ENCODE measurements at places on chromosomes 4 and X.

DNA sequence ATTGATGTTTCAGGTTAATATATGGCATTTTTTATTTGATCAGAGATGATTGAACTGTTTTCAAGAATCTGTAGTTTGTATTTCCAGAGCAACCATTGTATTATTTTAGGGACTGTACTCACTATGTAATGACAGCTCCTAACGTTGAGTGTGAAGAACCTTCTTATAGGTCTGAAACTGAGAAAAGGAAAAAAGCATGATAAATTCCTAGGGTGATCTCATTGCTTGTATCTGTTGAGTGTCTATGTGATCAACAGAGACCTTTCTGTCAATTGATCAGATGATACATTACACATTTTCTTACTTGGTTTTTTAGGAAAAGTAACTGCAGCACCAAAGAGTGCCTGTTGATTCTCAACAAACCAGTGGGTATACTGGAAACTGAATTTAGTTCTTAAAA lies 40.2 kb downstream of the SEC24B start:
- no peak for DNase-seq

GRCh38 chr4:174281182-174281737 lies 2.2 kb downstream of the FBXO8 start:
- no peak for DNase-seq

DNA sequence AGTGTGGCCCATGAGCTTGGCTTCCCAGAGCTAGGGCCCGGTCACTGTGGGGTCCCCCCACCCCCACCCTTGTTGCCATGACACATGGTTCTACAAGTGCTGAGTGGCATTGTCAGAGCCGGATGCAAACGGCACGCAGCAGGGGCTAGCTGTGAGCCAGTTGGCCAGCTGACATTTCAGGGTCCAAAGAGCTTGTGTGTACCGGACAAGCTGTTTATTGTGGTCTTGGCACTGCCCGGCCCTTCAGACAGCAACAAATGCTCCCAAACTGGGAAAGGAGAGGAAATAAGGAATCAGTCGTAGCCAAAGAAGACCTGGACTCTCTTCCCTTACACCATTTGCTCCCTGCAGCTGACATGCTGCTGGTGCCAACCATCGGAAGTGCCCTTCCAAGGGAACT lies 36.8 kb downstream of the TSC22D3 start:
- no peak for DNase-seq

DNA sequence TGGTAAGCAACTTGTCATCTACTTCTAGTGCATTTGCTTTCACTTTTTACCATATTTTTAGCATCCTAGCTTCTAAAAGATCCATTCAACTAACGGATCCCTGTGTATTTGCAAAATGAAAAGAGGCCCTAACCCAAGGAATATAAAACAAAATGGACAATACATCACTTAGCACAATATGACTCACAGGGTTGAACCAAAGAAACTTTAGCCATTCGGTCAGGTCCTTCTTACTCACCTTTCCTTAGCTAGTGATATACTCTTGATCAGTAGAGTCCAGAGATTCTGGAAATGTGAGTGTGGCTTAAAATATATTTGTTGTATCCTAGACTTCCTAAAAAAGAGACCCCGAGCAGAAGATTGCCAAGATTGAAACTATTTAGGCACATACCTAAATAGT lies 19.5 kb downstream of the TMPRSS11E start:
- no peak for DNase-seq

- DNase-seq: no peak
Measured at GRCh38 chrX:45031830-45032378, 158.9 kb downstream of the KDM6A start.

DNA sequence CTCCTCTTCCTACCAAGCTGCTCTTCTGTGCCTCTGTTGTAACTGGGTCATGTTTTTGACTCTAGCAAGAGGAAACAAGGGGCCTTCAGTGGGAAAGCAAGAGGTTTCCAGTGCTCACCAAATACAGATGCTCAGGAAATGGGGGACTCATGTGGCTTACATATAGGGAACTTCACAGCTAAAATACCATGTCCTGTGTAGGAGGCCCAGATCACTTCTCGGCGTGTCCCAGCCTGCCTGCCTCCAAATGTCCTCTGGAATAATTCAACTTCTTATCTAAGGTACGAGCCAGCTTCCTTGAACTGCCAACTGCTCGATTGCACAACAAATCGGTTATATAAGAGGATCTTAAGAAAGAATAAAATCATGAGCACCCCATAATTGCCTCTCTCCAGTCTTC lies 161.3 kb downstream of the KIT start:
- no peak for DNase-seq

DNA sequence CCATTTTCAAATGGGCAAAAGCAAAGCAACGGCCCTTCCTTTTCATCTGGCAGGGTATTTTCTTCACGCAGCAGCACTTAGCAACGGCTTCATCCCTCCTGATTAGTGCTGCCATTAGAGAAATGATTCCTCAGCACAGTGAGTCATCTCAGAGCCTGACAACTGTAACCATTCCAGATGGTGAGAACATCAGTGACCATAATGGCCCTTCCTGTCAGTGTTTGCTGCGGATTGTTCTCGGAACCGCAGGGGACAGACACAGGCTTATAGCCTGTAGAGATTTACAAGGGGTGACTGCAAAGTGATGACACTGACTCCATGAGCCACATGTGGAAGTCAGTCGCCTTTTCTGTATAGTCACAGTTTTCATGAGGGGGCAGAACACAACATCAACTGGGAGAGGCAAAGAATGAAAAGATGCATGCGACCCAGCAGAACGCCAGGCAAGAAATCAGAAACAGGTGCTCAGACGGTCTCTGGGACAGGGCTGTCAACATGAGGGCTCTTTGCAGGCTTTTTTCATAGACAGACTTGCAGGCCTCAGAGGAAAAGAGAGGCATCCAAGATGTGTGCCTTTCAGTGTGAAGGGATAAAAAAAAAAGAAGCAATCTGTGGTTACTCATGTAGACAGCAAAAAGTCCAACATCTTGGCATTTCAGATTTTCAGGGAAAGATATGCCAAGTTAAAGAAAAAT lies 69.9 kb upstream of the FBXW7 start:
- no peak for DNase-seq

- no peak for DNase-seq
Measured at GRCh38 chrX:141960578-141960977, 56.9 kb downstream of the MAGEC1 start.

GRCh38 chr4:151824656-151825055 lies 63.8 kb upstream of the GATB start:
- DNase-seq: no peak

GRCh38 chrX:17732138-17732783 lies 5.0 kb upstream of the SCML1 start:
- DNase-seq: no peak

DNA sequence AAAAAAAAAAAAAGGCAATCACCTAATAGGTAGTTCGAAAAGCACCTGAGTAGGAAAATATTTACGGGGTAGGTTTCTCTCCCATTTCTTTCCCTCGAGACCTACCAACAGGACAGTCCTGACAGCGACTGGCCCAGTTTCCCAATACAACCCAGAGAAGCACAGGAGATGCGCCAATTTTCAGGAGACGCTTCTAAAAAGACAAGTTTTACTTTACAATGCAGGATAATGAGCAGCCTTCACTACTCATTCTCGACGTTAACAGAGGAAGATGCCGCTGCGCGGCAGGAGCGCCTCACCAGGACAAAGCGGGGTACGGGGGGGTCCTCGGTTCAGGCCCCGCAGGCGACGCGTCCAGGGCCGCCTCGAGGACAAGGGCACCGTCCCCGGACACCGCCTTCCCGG lies 708 bp downstream of the BCLAF3 start:
- DNase-seq: no peak

DNA sequence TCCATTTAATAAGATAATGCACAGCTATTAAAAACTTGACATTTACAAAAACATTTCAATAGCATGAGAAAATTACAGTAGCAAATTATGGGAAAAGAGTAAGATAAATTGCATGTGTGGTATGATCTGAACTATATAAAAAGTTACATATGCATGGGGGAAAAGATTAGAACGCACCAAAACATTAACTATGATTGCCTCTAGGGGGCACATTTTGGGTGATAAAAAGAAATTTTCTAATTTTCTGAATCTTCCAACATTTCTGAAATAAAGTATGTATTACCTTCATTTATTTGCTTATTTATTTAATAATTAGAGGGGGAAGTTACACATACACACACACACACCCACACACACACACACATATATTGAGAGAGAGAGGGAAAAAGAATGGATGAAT lies 19.6 kb upstream of the KDM5C start:
- no peak for DNase-seq

- DNase-seq: no peak
Measured at GRCh38 chr4:81204571-81204970, 10.5 kb downstream of the PRKG2 start.

GRCh38 chr4:100968046-100968445 lies 379.3 kb downstream of the PPP3CA start:
- no peak for DNase-seq

GRCh38 chrX:150152036-150152435 lies 211.1 kb upstream of the MAMLD1 start:
- DNase-seq: no peak

- DNase-seq: peak; percentile 52
Measured at GRCh38 chr4:38663801-38664705, at the start of gene KLF3. Gene KLF3 (plus strand): TSS chr4:38664199. CDS start chr4:38680626, 16,427 bp downstream.
